ENCODE measurements at places on chromosomes 7 and 10. TPM values are rescaled to one million over a fixed set of nuclear protein-coding genes. Genes with fewer than 3 reads are reported as not detected.

TBC1D12 gene
- total RNA-seq, result 19.4 TPM

PTN gene
- 83.0 TPM for total RNA-seq

GFRA1 gene
- 41.8 TPM for total RNA-seq

AZGP1 gene
- not detected for total RNA-seq

H2BK1 gene
- 1.1 TPM for total RNA-seq

SVIL gene
- 258 TPM for total RNA-seq

NUB1 gene
- total RNA-seq, result 61.7 TPM

IGFBP1 gene
- total RNA-seq, result 1.9 TPM

COL17A1 gene
- not detected for total RNA-seq

CNPY4 gene
- 33.6 TPM for total RNA-seq

FAM131B gene
- 18.4 TPM for total RNA-seq

RGS10 gene
- 23.3 TPM for total RNA-seq

CCDC3 gene
- 15.0 TPM for total RNA-seq

GIMAP1 gene
- not detected for total RNA-seq

RGR gene
- not detected for total RNA-seq
